ENCODE measurements at places on chromosomes 2 and 18.

DNA sequence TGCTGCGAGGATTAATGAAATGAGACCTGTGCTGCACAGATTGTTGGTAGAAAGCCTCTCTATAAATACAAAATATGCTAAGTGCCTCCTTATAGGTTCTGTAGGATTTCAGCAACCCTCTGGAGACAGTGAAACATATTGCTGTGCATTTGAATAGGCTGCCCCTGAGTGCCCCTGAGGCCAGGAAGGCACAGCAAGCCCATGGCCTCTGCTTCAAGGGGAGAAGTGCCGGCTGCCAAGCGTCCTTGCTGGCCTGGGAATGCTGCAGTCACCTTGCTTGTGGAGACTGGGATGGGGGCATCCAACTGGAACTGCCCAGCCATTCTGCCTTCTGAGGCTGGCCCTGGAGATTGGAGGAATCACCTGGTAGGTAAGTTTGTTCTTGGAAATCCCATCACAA lies 397.2 kb upstream of the SMIM21 start:
- DNase-seq: no peak

DNA sequence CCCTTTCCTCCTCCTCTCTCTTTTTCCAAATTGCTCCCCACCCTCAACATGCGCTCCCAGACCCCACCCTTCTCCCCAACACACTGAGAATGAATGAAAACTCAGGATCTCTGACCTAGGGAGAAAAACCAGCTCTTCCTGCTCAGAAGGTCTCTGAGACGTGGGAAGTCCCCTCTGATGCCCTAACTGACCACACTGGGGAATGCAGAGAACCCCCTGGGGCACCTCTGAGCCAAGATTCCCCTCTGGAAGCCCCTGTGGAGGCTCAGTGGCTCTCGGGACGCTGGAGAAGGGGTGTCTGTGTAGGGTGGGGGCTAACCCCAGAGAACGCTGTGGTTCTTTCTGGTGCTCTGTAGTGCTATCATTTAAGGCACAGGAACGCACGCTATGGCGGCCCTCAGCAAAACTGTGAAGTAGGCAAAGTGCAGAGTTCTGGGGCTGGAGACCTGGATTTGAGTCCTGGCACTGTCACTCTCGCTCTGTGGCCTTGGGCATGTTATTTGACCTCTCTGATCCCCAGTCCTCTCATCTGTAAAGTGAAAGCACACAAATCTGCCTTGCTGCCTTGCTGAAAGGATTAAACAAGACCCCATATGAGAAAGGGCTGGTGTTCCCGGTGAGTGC lies 17.1 kb downstream of the ATOH8 start:
- DNase-seq: no peak

- no peak for DNase-seq
Measured at GRCh38 chr2:201233192-201233811, 27.0 kb upstream of the CASP8 start.

DNA sequence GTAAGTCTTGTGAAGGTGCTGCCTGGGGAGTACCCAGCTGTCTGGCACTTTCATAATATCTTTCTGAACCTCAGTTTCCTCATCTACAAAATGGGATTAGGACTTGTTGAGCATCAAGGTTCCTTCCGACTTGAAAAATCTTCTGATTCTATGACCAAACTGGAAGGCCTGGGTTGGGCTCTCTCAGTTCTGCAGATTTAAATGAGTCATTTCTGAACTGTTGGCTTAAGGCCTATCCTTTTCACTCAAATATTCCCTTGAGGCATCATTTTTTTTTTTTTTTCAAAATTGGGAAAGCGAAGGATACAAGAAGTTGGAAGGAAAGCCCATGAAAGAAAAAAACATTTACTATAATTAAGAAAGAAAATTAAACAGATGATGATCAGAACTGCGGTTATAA lies 40.8 kb upstream of the CYP1B1 start:
- DNase-seq: peak; percentile 27

GRCh38 chr2:10449838-10450691 lies 1.9 kb upstream of the ODC1 start:
- no peak for DNase-seq

All from astrocyte of the hippocampus (primary cell).